H54 (cell line): ENCODE measurements at places on chromosomes 2 and 18.

DNA sequence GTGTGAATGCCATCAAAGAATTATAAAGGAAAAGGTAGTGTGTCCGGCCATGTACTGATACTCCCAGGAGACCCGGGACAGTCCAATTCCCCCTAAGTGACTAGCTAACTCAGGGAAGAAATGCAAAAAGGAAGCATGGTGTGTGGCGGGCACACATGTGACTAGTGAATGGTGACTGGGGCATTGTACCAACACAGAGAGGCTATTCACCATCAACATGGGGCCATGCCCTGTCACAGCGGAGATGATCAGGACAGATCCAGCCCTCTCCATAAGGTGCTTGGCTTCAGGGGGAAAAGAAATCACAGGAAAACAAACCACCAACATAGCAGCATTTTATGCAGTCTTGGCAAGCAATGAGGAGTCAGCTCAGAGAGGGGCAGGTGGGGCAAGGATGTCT is 34.3 kb downstream of the FAM168B start:
- no peak for DNase-seq

DNA sequence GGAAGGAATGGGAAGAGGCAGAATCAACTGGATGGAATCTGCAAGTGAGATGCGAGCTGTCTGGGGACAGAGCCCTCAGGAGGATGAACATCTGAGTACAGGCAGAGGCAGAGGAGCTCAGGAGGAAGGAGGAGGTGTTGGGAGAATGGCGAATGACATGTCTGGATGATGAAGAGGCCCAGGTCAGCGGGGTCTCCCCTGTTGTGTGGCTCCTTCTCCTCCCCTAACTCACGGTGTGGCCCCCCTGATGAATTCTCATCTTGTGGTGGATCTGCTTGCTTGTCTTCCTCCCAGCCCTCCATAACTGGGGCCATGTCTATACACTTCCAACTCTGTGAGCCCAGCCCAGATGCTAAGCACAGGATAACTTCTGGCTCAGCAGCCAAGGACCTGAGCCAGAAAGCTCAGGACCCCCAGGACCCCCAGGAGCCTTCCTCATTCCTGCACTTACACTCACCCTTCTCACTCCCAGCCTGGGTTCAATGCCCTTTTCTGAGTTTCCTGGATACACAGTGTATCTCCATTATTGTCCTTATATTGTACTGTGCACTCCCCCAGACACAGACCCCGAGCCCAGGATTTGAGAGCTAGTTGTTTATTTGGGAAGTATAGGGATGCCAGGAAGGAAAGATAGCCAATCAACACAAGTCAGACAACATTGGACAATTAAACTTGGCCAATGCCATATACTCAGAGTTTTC is 678.6 kb upstream of the HS6ST1 start:
- DNase-seq = no peak

DNA sequence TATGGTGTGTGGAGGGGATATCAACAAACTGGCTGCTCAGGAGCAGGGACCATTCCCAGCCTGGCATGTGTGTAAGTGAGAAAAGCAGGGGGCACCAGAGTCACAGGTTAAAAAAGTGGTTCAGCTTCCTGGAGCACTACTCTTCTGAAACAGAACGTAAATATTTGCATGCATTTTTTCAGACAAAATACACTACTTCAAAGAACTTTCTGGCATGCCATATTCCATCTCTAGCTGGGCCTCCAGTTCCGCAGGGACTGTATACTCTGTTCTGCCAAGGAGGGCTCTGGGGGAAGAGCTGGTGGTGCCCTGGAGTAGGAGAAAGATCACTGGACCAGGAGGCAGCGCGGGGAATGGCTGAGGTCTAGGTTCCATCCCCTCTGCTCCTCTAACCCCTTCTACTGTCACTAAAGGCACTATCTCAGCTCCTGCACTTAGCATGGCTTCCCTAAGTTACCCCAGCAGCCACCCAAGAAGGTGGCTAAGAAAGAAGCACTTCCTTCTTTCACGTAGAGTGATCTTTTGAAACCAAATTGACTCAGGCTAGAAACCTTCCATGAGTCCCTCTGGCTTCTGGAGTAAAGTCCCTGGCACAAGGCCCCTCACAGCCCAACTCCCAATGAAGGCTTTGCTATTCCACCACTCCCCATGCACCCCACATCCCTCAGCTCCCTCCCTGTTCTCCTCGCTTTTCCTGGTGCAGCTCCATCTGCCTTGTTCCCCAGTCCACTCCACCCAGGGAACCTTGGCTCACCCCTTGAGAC is 57.6 kb upstream of the CABLES1 start:
- no peak for DNase-seq

GRCh38 chr2:148282201-148282600 is 261.3 kb downstream of the MBD5 start:
- no peak for DNase-seq

DNA sequence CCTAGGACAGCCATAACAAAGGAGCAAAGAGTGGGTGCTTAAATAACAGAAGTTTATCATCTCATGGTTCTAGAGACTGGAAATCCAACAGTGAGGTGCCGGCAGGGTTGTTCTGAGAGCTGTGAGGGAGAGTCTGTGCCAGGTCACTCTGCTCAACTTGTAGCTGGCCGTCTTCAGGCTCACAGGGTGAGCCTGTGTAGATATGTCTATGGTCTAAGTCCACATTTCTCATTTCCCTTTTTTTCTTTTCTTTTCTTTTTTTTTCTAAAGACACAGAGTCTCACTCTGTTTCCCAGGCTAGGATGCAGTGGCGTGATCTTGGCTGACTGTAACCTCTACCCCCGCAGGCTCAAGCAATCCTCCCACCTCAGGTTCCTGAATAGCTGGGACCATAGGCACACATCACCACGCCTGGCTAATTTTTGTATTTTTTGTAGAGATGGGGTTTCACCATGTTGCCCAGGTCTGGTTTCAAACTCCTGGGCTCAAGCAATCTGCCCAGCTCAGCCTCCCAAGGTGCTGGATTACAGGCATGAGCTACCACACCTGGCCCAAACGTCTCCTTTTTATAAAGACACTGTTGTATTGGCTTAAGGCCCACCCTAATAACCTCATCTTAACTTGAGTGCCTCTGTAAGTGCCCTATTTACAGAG is 142.2 kb downstream of the SP3 start:
- no peak for DNase-seq

DNA sequence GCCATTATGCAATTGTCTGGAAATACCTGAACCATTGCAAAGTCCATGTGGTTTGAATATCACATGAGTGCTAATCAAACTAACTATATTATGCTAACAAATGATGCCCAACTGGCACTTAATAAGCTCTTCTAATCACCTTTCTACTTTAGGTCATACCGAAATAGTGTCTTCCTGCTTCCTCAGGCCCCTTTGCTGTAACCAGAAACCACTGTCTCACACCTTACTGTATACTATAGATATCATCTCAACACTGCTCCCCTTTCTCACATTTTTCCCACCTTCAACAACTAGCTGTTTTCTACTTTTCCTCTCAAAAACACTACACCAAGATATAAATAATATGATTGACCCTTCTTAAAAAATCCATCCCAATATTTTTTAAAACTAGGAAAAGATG is 633.9 kb downstream of the BCL11A start:
- DNase-seq = no peak
